Hematopoietic multipotent progenitor cell treated with erythropoietin and hydrocortisone succinate and interleukin-3 and kit ligand, for 15 days (in vitro differentiated cells): ENCODE measurements at places on chromosomes 4 and X.

DNA sequence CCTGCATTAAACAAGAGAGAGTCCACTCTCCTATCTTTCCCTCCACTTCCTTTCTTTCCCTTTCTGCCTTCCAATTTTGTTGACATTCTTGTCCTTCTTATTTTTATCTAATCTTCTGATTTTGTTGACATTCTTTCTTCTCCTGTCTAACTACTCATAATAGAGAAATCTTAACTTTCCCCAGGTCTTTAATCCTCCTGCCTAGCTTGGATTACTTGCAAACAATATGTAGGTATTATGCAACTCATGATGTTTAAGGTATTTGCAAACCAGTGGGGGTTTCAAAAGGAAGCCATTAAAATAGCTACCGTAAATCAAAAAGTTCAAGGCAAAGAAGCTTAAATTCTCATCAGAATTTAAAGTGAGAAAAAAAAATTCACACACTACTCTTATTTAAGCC lies 53.9 kb downstream of the PROM1 start:
- no peak for DNase-seq

GRCh38 chr4:152360045-152360410 lies 175.9 kb downstream of the FBXW7 start:
- DNase-seq = no peak

- no peak for DNase-seq
Measured at GRCh38 chrX:23736030-23736429, 7.0 kb downstream of the ACOT9 start.

DNA sequence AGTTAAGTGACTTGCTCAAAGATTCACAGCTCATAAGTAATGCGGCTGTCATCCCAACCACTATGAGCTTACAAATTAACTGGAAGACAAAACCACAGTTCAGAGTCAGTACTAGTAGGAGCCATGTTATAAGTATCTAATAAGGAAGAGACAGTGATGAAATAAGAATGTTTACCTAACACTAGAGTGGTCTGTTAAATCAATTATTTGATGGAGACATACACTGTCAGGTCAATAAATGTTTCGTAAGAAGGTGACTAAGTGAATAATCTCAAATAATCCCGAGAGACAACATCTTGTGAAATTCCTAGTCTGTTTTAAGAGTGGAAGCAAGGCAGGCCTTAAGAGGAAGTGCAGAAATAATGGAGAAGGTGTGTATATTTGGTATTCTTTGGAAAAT lies 25.8 kb upstream of the AMELX start:
- DNase-seq = no peak

DNA sequence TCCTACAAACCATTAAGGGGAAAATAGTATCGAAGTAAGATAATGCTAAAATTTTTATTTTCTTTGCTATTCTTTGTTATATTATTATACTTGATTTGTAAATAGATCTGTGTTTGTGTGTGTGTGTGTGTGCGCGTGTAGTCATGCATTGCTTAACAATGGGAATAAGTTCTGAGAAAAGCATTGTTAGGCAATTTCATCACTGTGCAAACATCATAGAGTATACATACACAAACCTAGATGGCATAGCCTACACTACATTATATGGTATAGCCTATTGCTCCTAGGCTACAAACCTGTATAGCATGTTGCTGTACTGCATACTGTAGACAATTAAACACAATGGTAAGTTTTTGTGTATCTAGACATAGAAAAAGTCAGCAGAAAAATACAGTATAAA lies 17.1 kb downstream of the MTTP start:
- no peak for DNase-seq

- DNase-seq = peak; percentile 58
Measured at GRCh38 chr4:127632420-127633403, at the start of gene INTU. INTU (plus strand) TSS chr4:127632957; CDS start chr4:127633035, 78 bp downstream.

- DNase-seq = no peak
Measured at GRCh38 chr4:164772076-164772475, 18.1 kb downstream of the SMIM31 start.

GRCh38 chrX:106894978-106895452 lies 8.1 kb downstream of the RIPPLY1 start:
- DNase-seq = no peak

GRCh38 chrX:133847340-133847994 lies 137.9 kb downstream of the GPC3 start:
- DNase-seq = no peak

GRCh38 chrX:117990438-117990837 lies 126.2 kb downstream of the KLHL13 start:
- DNase-seq = no peak
